ENCODE measurements at places on chromosomes 4 and X.

DNA sequence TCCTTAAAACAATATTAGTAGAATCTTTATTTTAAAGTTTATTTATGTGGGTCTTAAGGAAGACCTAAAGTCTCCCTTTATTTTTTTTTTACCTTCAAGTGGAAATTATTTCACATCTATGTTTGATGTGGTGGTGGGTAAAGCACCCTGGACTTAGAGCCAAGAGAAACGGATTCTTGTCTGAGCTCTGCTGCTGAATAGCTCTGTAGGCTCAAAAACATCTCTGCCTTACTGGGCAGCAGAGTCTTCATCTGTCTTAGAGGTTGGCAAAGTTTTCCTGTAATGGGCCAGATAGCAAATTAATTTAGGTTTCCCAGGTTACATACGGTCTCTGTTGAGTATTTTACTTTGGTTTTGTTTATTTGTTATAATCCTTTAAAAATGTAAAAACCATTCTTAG lies 136.5 kb downstream of the CEP135 start:
- DNase-seq, result no peak

DNA sequence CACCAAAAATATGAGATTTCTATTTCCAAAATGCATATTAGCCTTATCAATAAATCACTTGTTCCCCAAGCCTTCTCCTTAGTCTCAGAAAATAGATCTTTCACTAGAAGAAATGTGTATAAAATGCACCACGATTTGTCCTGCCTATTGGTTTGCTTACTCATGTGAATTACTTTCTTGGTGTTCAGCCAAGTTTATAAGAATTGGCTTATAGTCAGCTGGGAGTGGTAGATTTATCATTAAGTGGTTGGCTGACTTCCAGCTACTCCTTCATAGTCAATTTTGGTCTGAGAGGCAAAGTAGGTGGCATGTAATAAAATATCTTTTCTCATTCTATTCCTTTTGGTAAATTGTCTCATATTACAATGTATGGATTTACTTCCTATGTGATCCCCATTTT lies 1.3 kb downstream of the SULT1E1 start:
- DNase-seq, result no peak

GRCh38 chr4:159719531-159719930 lies 616.7 kb downstream of the RAPGEF2 start:
- no peak for DNase-seq

GRCh38 chrX:34299451-34299967 lies 167.4 kb upstream of the FAM47A start:
- DNase-seq, result no peak

- DNase-seq, result no peak
Measured at GRCh38 chr4:158798062-158798461, 29.2 kb downstream of the FNIP2 start.

- no peak for DNase-seq
Measured at GRCh38 chr4:18754180-18754579, 732.6 kb upstream of the LCORL start.

DNA sequence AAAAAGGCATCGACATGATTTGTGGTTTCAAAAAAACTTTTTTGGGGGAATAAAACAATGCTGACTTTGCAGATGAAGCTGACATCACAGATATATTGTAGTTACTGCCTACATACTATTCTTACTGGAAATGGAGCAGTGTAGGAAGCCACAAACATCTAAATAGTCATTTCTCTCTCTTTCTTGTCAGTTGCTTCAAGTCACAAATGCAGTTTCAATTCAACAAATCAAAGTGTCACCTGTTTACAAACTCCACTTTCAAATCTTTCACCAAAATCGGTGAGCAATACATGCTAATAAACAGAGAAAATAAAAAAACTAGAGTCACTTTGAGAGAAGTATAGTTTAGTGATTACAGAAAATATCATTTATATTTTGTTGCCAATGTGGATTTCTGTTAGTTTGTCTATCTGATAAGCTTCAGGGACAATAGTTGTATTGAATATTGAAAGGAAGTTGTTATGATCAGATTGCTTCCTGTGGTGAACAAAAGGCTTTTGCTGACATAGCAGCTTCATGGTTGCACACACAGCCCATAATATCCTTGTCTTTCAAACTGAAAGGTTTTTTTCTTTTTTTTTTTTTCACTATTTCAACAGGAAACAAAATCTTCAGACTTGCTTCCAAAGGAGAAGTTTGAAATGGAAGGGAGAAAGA lies 49.7 kb upstream of the PTPN13 start:
- peak; percentile 58 for DNase-seq

GRCh38 chr4:138242076-138242833 lies at the start of gene SLC7A11:
TSS of gene SLC7A11 (minus strand) at chr4:138242349. CDS start at chr4:138242069, 280 bp downstream.
- peak; percentile 74 for DNase-seq

GRCh38 chr4:102564399-102565059 lies 63.4 kb downstream of the NFKB1 start:
- DNase-seq, result peak; percentile 68

GRCh38 chr4:110484767-110485166 lies 8.8 kb downstream of the ENPEP start:
- no peak for DNase-seq

GRCh38 chr4:51960486-51960885 lies 59.7 kb downstream of the LRRC66 start:
- DNase-seq, result no peak

DNA sequence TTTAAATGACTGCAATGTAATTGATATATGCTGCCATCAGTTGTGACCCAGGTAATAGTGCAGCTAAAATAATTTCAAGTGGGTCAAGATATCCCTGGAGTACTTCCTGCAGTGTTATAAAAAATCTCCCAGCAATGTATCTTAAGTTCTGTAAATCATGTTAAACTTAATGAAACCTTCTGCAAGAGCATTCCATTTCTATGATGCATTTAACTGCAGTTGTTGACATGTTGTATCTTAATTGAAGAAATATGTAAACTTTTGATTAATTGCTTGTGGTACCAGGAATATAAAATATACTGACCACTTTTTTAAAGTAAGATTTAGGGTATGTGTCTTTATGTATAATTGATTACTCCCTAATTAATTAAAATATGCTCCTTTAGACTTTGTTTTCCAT lies 213.6 kb downstream of the AFF2 start:
- no peak for DNase-seq

GRCh38 chr4:39030725-39031124 lies 1.5 kb downstream of the TMEM156 start:
- no peak for DNase-seq

DNA sequence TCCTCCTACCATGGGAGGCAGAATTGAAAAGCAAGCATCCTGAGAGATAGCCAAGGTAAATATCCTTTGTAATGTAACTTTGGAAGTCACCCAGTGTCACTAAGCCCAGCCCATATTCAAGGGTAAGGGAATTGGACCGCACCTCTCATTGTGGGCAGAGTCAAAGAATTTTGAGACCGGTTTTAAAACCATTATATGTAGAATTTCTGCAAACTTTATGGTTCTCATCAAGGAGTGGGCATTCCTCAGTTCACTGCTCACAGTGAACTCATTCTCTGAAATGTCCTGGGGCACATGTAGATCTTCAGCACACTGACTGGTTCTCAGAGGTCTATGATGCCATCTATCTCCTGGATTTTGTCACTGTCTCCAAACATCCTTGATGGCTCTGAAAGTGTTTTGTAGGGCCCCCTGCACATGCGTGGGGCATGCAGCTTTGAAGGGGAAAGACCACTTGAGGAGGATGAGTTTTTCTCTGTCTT lies 35.3 kb upstream of the CHRNA9 start:
- DNase-seq, result no peak

DNA sequence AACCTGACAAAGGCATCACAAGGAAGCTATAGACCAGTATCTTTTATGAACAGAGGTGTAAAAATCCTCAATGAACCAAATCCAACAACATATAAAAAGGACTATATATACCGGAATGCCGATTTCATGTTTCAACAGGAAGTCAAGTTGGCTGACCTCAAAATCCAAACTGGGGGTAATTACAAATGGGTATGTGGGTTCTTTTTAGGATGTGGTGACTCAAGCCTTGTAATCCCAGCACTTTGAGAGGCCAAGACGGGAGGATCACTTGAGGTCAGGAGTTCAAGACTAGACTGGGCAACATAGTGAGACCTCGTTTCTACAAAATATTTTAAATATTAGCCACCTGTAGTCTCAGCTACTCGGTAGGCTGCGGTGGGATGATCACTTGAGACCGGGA lies 10.4 kb downstream of the PRSS48 start:
- no peak for DNase-seq

DNA sequence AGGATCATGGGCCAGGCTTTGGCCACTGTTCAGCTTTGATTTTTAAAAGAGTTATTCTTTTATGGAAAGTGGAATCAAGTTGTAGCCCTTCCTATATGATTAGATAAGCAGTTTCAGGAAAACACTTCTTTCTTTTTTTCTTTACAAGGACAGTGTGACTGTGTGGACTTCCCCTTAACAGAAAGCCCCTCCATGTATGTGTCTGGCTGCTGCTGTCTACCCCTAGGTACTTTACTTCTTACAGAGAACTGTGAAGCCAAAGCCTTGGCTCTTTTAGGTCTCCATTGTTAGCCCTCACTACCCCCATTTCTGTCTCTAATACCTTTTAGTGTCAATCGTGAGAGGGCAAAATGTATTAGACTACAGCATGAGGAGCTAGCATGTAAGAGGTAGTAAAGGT lies 19.1 kb downstream of the VSIG1 start:
- no peak for DNase-seq

- DNase-seq, result no peak
Measured at GRCh38 chr4:61886131-61886530, 686.0 kb downstream of the ADGRL3 start.

GRCh38 chrX:134725103-134725690 lies 66.9 kb upstream of the PLAC1 start:
- no peak for DNase-seq

DNA sequence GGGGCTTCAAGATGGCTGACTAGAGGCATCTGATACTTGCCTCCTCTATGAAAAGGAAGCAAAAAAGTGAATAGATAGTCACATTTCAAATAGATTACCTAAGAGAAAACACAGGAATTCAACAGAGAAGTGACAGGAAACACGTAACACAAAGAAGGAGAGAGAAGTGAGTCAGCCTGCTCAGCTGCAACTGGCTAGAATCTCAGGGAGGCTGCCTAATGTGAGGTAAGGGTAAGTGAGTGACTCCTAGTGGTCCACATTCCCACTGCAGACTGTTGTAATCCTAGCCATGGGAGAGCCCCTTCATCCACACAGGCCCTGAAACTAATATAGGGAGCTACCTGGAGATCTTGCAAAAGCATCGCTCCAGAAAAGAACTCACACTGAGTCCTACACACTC lies 179.2 kb downstream of the SLC7A11 start:
- no peak for DNase-seq

- DNase-seq, result no peak
Measured at GRCh38 chr4:82948647-82949204, 48.2 kb downstream of the THAP9 start.

- DNase-seq, result peak; percentile 7
Measured at GRCh38 chr4:173121076-173121561, 47.5 kb upstream of the GALNT7 start.

GRCh38 chr4:122823476-122823875 lies 3.2 kb upstream of the FGF2 start:
- DNase-seq, result no peak

GRCh38 chr4:85370400-85371032 lies 104.4 kb upstream of the ARHGAP24 start:
- DNase-seq, result peak; percentile 17

DNA sequence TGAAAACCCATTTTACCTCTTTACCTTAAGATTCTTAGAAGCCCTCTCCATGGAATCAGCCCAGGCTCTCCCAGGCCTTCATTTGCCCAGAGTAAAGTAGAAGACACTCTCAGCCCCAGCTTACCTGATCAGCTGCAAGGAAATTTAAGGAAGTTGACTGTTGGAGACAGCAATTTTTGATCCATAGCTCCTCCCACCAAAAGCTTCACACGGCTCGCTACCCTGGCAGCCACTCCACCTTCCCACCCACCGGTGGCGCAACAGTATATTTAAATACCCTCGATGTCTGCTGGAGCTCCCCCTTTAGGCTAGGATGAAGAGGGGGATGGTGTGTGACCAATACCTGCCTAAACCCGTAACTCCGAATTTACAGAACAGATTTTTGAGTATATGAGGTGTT lies 75.4 kb downstream of the MBNL3 start:
- no peak for DNase-seq

GRCh38 chr4:76729460-76729859 lies 168.5 kb downstream of the SOWAHB start:
- no peak for DNase-seq

DNA sequence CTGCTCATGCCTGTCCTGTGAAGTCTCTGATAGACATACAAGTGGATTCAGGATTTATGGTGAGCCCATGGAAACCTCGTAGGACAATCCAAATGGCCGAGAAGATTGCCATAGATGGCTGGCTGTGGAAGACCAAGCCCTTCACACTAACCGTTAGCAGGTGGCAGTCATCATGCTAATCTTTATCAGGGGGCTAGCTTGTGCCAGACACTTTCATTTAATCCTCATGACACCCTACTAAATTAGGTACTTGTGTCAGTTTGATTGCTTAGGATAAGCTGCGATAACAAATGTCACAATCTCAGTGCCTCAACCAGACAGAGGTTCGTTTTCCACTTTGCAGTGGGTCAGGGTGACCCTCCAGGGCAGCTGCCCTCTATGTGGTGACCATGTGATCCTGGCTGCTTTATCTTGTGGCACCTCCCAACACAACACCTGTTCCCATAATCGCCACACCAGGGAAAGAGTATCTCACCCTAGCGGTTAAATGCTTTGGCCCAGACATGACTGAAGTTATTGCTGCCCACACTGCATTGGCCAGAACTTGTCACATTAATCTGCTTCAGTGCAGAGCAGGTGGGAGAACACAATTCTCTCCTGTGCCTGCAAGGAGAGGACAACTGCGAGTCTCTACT lies 60.8 kb downstream of the REPS2 start:
- DNase-seq, result no peak

- DNase-seq, result peak; percentile 72
Measured at GRCh38 chr4:152304220-152304619, 231.7 kb downstream of the FBXW7 start.

- DNase-seq, result no peak
Measured at GRCh38 chr4:61277785-61278760, 77.9 kb downstream of the ADGRL3 start.

GRCh38 chrX:107775000-107775733 lies 420 bp downstream of the TSC22D3 start:
- no peak for DNase-seq

- no peak for DNase-seq
Measured at GRCh38 chr4:48129307-48130014, 4.6 kb downstream of the TXK start.

- no peak for DNase-seq
Measured at GRCh38 chrX:53279296-53280237, 1.8 kb downstream of the IQSEC2 start.

GRCh38 chrX:123581586-123581985 lies 151.3 kb downstream of the THOC2 start:
- no peak for DNase-seq

DNA sequence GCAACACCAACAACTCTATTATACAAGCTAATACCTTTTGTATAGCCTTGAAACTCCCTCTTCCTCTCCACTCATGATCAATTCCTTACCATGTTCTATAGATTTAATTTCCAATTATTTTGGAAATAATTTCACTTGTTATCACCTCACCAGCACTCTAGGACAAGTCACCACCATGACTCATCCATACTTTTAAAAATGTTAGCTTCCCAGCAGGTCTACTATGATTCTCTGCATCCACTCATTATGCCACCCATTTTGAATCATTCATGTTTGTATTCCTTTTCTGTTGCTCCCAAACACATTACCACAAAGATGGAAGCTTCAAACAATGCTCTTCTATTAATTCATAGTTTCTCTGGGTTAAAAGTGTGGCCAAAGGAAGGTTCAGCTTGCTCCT lies 469.6 kb downstream of the PDGFC start:
- no peak for DNase-seq

All from GM06990 (cell line).